ENCODE measurements at places on chromosomes 3 and 15.

- no peak for DNase-seq
Measured at GRCh38 chr3:16865335-16865734, 19.4 kb upstream of the PLCL2 start.

DNA sequence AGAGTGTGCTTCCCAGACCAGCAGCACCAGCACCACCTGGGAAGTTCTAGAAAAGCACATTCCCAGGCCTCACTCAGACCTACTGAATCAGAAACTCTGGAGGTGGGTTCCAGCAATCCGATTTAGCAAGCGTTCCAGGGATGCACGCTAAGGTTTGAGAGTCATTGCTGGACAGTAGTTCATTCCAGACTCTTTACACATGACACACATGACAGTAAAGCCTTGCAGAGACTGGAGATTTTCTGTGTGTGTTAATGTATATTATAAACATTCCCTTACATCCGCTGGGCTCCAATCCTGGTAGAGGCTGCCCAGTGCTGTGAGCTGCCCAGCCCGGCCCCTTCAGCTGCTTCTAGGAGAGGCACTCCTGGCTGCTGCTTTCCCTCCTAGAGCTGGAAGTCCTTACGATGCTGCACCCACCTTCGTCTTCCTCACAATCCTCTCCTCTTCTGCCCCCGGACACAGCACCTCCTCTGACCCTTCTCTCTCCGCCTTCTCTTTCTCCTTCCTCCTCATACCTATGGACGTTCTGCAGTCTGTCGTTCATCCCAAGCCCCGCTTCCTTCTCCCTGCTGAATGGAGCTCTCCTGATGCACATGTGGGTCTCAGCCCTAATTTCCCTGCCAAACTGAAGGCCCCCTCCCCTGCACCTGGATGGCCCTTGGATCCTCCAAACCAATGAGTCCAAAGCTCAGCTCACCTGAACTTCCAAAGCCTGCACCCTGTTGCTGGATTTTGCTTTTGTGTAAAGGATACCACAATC, 44.4 kb downstream of the ITGA11 start:
- DNase-seq: no peak

DNA sequence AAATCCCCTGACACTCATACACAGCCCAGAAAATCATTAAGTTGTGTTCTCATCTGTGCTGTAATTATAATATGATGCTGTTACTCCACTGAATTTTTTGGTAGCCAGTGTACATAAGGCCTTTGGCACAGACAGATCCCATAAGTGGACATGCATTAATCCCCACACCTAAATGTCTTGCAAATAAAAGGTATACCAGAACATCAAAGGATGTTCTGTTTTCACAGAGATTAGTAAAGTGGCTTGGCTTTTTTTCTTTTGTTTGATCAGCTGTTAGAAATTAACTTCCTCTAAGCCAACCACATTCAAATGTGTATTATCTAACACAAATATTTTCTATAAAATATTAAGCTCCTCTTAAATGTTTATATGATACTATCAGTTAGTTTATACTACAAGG, 2.7 kb downstream of the SST start:
- DNase-seq: no peak

GRCh38 chr15:30985081-30985531, 6.3 kb downstream of the MTMR10 start:
- no peak for DNase-seq

DNA sequence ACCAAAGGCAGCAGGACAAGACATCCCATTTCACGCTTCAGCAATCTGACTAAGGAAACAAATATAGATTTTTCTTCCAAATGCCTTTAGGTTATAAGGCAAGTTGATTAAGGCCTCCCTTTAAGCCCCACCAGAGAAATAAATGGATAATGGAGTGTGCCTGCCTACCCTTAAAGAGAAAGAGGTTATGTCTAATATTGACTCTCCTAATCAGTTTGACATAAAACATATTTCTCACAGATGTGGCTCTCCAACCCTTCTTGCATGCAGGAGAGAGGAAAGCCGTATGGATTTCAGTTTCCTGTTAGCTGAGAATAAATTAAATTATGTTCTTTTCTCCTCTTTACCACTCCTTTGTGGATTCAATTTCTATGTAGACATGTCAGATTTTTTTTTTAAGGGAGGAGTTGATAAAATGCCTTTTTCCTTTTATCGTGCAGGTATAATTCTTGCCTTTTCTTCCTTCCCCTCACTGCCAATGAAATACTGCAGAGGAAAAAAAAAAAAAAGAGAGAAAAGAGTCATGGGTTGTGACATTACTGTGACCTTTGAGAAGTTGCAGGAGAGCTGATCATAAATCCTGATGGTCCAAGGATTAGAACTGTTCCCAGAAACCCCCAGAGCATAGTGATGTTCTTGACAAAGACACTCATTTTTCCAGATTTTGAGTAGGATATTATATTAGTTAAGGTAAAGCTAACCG, 355.3 kb upstream of the SLCO3A1 start:
- DNase-seq: no peak
